ENCODE measurements at places on chromosomes 1 and 21.

DNA sequence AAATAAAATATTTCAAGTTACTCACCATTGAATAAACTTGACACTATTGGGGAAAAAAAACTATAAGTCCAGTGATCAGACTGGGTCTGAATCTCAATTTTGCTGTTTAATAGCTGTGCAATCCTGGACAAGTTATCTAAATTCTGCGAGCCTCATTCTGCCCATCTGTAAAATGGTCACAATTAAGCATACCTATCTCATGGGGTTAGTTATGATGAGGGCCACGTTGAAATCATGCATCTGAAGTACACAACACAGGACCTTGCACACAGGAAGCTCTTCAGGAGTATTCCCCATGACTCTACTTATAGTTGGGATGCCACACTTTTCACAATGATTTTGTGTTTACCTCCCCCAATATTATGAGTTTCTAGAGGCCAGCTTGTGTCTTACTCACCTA lies 3.8 kb upstream of the HTR1D start:
- no peak for DNase-seq

DNA sequence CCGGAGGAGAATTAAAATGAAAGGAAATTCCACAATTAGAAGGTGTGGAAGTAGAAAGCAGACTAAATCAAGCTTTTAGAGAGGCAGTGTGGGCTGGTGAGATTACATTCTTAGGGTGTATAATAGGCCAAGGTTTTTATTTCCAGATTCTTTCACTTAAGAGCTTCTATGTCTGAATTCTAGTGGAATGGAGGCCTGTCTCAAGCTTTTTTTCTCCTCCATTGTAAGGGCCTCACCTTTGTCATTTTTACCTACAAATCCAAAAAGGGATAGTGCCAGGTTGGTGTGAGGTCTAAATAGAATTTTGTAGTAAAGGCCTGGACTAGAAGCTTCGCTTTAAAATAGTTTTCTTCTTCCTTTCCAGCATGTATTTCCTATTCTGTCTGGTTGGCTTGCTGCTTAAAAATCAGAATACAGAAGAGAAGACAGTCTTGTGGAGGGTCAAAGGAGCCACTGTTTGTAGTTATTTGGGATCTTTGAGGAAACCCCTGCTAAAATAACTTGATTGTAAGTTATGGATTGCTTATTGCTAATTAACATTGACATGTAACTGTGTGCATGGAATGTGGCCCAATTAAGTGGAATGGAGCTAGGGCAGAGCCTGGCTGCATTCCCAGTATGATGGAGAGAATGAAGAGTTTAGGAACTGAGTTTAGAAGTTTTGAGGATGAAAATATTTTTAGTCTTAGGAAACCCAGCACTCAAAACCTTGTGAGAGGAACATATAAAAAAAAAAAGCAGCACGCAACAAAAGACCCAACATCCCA lies 162.5 kb upstream of the B3GALT2 start:
- DNase-seq: no peak

DNA sequence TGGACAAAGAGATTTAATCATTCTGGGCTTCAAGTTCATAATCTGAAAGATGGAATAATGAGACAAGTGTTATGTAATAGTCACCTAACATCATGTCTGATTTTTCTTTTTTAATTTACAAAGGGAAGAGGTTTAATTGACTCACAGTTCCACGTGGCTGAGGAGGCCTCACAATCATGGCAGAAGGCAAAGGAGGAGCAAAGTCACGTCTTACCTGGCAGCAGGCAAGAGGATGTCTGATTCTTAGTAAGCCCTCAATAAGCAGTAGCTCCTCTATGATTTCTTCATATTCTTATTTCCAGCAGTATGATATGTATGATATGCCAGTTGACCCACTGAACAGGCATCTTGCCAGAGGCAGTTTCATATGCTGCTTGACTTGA lies 152.7 kb downstream of the S1PR1 start:
- no peak for DNase-seq

- DNase-seq: no peak
Observed at GRCh38 chr21:15211491-15212133, 146.8 kb upstream of the NRIP1 start.

GRCh38 chr1:54499360-54500106 lies 48.5 kb upstream of the ACOT11 start:
- DNase-seq: peak; percentile 67

DNA sequence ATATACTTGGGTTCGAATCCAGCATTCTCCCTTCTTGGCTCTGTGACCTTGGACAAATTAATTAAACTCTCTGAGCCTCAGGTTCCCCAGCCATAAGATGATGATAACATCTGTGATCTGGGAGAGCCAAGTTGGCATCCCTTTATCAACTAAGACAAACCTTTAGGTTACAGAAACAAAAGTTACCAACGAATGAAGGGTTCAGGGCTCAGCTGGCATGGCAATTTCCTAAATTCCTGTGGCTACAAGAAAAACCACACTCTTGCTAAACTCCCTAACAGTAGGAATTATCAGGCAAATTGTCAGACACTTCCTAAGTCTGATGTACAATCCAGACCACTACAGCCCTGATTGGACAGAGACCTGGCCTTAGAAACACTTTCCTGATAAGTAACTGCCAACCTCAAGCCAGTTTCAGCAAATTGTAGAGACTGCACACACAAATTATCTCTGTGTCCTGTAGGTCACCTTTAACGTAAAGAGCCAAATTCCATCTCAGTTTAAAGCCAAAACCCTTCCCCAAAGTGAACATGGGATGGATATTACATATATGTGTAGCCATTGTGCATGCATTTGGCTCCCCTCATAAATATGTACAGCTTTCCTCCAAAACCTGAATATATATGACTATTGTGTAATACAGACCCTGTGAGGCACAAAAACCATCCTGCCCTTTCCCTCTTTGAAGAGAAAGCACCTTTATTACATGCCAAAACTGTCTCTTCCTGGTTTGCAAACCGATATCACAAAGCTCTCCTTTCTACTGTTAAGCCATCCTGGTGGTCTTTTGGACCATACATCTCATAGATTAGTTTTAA lies 39.5 kb upstream of the EDARADD start:
- DNase-seq: no peak

GRCh38 chr1:202011994-202012393 lies 1.6 kb downstream of the ELF3 start:
- DNase-seq: no peak

All from NCI-H2171 (cell line).